Posterior vena cava (tissue), 2 donors: ENCODE measurements at places on chromosomes 5 and 9.

DNA sequence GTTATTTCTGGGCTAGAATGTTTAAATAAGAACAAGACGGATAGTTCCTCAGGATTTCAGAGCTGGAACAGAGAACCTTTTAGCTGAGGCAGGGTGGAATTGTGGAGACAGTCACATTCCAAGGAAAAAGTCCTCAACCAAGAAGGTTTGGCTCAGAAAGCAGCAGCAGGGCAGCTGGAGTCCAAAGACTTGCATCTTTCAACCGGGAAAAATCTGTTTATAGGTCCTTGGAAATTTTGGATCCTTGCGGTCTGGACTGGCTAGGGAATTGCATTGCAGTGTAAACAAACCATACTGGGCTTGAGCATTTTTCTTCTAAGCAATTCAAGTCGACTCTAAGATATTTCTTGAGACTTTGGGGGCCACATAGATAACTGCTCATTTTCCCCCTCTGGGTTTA, 40.8 kb upstream of the HMHB1 start:
- no peak for DNase-seq

DNA sequence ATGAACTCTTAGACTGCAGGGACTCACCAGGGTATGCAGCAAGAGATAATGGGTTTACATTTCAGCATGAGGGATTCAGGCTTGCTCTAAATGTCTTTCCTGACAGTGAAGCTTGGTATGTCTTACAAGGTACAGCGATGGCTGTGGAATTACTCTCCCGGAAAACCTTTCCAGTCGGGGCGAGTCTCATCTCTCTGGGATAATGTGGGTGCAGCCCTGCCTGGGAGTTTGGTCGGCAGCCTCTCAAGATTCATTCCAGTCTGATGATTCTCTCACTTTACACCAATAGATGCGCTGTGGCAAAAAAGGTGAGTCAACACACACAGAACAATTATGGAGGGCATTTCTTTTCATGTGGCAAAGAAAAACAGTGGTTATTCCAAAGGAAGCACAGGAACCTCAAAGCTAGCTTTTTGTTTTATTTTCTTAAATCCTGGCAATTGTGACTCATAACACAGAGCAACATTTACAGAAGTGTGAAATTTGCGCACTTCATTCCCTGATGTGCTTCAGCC, 190.3 kb downstream of the DCP2 start:
- no peak for DNase-seq

- DNase-seq, result no peak
Measured at GRCh38 chr9:25964239-25964638, 286.0 kb upstream of the TUSC1 start.

- DNase-seq, result no peak
Measured at GRCh38 chr5:163163858-163164257, 273.5 kb upstream of the CCNG1 start.

- DNase-seq, result no peak
Measured at GRCh38 chr5:10576121-10576789, 12.4 kb downstream of the ANKRD33B start.

DNA sequence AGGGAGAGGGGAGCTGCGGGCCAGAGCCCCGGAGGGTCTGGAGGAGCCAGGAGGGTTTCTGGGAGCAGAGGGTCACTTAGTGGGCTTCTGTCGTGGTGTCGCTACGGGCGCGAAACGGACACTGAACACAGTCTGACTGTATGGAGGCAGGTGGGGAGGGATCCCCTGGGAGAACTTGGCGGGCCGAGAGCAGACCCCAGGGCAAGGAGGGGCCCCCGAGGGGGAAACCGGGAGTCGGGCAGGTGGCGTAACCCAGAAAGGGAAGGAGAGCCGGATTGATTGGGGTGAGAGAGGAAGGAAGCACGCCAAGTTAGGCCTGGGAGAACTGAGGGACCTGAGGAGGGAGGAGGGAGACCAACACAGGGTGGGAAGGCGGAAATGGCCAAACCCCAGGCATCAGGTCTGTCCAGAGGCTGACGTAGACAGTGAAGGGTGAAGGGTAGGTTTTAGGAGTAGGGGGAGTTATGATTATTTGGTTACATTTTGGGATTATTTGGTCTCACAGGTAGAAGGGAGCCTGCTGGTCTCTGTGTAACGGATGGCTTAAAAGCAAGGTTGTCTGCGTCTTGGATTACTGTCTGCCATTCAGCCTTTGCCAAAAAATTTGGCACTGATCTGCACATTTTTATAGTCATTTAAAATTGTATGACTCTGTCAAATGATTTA, 3.3 kb upstream of the MSMP start:
- no peak for DNase-seq

DNA sequence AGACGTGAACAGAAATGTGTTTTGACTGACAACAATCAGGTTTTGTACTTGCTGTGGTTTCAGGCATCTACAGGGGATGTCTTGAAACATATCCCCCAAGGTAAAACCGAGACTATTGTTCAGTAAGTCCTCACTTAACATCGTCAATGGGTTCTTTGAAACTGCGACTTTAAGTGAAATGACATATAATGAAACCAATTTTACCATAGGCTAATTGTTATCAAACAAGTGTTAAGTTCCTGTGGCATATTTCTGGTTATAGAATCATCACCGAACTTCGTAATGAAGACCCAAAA, 16.4 kb upstream of the OMD start:
- no peak for DNase-seq

- DNase-seq, result no peak
Measured at GRCh38 chr9:22240619-22241018, 206.0 kb upstream of the DMRTA1 start.

GRCh38 chr9:68953771-68954170, 60.1 kb downstream of the PRKACG start:
- DNase-seq, result no peak

GRCh38 chr9:34310215-34310614, 18.9 kb downstream of the KIF24 start:
- DNase-seq, result no peak

DNA sequence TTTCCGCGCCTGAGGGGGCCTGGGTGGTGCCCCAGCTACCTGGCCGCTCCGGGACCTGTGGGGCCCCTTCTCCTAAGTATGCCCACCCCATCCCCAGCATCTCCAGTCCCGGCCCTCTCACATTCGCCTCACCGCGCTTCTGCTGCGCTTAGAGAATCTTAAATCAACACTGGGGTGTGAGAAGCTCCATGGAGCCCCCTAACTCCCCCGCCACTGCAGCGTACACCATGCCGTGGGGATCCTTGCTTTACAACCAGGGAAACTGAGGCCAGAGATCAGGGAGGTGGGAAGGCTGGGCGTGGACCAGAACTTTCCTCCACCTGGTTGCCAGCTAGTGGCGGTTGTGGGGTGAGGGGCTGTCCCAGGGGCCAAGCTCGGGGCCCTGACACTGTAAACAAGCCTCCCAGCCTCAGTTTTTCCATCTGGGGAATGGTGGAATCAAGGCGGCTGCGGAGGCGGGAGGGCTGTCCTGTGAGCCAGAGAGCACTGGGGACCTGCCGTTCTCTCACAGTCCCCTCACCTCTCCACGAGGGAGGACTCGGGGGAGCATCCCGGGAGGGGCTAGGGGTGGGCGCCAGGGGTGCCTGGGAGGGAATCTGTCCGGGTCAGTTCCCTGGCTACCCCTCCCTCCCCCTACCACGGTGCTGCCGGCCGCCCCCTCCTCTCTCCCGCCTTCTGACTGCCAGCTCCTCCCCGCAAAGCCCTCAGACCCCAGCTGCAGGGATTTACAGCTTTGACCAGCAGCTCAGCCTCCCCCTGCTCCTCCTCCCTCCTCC, 161.2 kb downstream of the C9orf50 start:
- no peak for DNase-seq

DNA sequence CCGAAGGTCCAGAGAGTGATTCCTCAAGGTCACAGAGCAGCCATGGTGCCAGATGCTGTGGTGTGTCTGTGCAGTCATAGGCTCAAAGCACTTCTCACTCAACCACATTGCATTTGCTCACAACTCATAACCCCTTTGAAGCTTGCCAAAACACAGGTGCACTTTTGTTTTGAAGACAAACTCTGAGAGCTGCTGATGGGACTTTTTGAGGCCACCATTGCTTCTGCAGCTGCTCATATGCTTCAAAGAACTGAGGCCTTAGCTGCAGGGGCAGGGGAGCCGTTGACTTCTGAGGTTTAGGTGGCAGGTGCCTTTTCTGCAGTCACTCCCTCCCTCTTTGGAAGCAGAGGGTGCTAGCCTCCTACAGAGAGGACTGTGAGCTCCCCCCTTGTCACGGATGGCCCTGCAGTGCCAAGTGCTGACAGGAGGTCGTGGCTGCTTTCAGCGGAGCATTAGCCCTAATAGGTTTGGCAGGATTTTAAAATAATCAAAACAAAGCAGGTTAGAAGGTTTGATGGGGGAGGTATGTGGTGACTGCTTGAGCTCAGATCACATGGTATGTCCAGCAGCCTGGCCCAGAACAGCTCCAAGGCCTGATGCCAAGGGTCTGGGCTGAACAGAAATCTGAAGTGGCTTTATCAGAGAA, 232.1 kb downstream of the MAN2A1 start:
- no peak for DNase-seq

DNA sequence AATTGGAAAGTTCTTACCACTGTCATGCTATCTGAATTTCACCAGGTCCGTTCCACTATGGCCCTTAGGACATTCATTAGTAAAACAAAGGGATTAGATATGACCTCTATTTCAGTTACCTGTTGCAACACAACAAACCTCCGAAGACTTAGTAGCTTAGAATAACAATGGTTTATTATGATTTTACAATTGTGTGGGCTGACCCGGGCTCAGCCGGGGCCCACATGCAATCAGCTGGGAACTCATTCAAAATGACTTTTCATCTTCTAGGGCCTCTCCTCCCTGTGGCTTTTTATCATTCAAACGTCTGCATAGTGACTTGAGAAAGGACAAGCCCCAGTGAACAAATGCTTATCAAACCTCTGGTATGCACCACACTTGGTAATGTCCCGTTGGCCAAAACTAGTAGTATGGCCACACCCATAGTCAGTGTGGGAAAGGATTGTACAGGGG, 2.3 kb upstream of the FBXW11 start:
- no peak for DNase-seq

DNA sequence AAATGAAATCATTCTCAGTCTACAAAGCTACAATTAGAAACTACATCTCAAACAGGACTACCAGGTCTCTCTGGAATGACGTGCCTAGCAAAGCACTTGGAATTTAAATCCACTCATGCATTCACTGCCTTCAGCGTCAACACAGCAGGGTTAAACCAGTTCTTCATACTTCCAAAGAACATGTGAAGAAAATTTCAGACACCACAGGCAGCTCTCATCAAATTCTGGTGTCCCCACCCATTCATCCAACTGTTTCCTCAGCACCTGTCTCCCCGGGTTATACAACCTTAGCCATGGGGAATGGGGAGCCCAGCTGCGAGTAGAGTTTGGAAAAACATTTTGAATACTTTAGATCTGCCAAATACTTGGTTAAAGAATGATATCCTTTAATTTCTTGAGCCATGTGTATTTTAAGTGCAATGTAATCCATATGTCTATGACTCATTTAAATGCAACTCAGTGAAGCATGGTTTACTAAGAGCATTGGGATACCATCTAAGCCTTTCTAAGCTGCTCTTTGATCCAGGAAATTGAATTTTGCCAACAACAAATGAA, 17.5 kb downstream of the ADAM19 start:
- no peak for DNase-seq

- DNase-seq, result peak; percentile 64
Measured at GRCh38 chr9:126526218-126527108, 87.3 kb upstream of the LMX1B start.

- peak; percentile 84 for DNase-seq
Measured at GRCh38 chr5:154276973-154277331, 86.4 kb downstream of the GALNT10 start.

DNA sequence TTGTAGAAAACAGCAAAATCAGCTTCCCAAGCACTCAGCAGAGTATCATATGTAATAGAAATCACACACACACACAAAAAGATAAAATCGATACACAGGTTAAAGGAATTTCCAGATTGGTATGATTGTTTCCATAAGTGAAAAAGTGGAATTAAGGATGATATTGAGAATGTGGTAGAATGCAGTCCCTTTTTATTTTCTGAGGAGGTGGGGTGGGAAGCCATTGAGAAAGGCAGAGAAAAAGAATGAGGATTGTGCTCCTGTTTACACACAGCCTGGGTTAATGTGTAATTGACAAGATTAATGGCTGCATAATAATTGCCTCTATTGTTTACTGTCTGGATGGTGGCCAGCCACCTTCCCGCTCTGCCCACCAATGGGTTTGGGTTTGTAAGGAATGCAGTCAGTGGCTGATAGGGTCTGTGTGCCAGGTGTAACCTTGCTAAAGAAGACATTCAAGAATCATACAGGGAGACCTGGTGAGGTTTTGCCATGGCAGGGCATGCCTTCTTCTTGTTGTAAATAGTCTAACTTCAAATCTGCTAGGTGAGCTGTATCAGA, 177.2 kb upstream of the MAP3K1 start:
- DNase-seq, result no peak

- DNase-seq, result no peak
Measured at GRCh38 chr5:73256862-73257261, 83.9 kb downstream of the TMEM174 start.

GRCh38 chr9:24071091-24071490, 245.1 kb upstream of the ELAVL2 start:
- no peak for DNase-seq

DNA sequence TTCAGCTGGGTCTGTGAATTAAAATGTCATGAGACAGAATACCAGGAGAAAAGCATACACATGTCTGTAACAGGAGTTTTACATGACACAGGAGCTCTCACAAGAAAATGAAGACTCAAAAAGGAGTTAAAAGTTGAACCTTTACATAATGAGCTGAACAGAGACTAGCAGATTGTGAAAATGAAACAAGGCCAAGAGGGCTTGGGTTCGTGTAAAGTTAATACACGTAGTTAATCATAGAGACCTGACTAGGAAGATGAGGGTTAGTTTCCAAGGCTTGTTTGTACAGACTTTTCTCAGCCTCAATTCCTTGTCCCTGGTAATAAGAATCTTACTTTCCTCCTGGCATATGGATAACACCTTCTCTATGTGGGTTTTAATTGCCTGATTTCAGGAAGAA, 1294.0 kb downstream of the MAT2B start:
- no peak for DNase-seq

- no peak for DNase-seq
Measured at GRCh38 chr9:75707191-75707590, 183.3 kb upstream of the PCSK5 start.

DNA sequence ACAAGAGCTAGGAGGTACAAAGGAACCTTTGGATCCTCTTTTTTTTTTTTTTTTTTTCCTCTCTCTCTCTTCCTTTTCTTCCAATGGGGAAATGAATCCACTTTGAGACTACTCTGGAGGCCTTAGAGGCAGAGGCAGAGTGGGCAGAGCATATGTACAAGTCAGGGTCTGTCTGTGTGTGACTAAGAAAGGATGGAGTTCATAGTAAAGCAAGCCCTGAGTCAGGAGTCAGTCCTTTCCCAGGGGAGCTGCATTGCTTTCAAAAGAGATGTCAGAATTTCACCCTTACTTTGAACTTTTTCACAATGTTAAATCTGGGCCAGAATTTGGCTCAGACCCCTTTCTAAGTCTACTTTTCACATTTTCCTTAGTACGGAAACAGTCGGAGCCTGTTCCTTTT, 792.4 kb upstream of the C9orf72 start:
- DNase-seq, result no peak

GRCh38 chr5:120778491-120779484, 314.7 kb downstream of the PRR16 start:
- no peak for DNase-seq
